Left kidney (tissue), 8 donors: ENCODE measurements at places on chromosomes 5 and 9. TPM values are rescaled to one million over a fixed set of nuclear protein-coding genes. Genes with fewer than 3 reads are reported as not detected.
A peak's percentile ranks its signal among the peaks of the same experiment; 100 is the strongest.

DNA sequence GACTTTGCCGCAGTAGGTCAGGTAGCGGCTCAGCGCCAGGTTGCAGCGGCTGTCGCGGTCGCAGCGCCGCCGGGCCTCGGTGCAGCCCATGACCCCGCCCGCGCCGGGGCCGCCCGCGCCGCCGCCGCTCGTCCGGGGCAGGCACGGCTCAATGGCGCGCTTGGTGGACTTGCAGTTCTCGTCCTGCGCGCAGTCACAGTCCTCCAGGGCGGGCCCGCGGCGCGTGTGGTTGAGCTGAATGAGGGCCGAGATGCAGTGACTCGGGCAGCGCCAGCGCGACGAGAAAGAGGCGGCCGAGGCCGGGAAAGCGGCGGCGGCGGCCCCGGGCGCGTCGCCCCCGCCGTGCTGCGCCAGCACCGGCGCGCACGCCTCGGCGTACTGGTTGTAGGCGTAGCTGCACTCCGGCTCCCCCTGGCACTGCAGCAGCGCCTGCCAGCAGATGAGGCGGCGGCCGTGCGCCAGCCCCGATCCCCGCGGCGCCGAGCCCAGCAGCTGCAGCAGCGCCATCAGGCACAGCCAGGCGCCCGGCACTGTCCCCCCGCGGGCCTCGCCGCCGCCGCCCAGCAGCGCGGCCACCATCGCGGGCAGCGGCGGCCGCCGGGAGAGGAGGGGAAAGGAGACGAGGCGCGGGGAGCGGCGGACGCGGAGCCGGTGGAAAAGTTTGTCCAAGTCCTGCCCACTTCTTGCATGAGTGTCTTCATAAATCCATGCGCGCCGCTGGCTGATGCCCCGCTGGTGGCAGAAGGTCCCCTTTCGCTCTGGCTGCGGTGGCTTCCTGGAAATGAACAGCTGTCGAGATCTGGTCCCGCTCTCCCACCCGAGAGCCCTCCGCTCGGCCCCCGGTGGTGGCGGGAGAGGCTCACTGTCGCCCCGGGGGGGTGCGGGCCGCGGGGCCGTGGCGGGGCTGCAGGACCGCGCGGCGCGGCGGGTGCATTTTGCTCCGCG is 833 bp downstream of the GAS1 start:
- no peak for DNase-seq

POU5F2 gene
- 0.08 TPM for polyA plus RNA-seq

GRCh38 chr9:112408275-112408674 is 28.4 kb downstream of the HSDL2 start:
- DNase-seq: no peak

GRCh38 chr5:61280205-61280604 is 51.9 kb upstream of the ZSWIM6 start:
- DNase-seq: peak; percentile 66

GRCh38 chr9:128550770-128551656 is 1.4 kb upstream of the SPTAN1 start:
- peak; percentile 21 for DNase-seq

DNA sequence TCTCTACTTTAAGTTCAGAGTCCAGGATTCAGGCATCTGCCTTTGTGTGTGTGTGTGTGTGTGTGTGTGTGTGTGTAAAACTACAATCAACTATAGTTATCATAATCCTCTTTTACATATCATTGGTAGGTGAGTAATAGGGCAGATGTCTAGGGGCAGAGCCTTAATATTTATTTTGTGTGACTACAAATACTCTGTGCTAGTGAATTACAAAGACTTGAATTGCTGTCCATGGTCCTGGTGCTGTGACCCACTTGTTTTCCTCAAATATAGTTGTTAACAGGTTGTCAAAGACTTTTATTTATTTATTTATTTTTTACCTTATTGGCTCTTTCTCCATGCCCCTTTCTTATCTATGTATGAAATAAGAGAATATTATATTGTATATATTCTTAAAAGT is 196.8 kb downstream of the ANXA1 start:
- peak; percentile 8 for DNase-seq

DNA sequence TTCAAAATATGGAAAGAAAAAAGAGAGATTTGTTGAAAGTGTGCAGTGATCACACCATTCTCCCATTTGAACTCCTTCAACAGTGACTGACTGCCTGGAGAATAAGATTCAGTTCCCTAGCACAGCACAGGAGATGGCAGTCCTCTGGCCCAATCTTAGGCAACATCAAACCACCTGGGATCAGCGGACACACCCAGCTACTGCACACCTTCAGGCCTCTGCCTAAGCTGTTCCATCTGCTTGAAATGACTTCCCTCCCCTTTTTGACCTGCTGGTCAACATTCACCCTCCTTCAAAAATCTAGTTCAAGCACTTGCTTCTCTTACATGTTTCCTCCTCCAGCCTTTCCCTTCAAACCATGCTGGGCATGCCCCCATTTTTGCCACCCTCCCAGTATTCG is 4.5 kb downstream of the MAPK9 start:
- DNase-seq: no peak

PCDHGB4 gene
- polyA plus RNA-seq: 7.6 TPM

- no peak for DNase-seq
Measured at GRCh38 chr5:163730206-163730756, 224.9 kb downstream of the MAT2B start.

DNA sequence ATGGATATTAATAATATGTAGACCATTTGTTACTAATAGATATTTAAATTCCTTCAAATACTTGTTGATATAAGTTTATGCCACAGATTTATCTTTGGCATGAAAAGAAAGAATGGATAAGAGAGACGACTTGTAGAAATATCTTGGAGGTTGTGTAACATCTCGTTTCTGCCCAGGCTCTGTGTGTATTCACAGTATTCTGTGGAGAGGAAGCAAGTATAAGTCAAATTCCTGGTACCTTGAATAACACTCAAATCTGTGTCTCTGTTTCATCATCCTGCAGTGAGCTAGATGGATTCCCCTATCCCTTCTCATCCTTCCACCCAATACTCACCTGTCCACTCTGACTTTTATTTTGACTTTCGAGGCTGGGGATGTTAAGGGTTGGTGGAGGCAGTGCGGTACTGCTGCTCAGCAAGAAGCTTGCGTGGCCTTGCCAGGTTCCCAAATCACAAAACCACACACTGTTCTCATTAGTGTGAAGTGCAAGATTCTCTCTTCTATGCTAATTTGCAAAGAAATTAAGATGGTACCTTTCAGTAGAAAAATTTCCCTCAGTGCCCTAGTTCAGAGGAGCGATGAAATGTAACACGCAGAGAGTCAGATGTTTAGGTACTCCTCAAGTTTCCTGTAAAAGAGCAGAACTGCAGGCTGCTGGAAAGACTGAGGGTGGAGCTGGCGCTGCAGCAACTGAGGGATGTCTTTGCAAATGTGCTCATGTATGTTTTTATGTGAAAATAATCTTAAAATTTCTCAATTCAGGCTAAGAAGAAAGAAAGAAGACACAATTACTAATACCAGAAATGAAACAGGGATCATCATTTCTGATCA is 42.6 kb upstream of the ANKRD18A start:
- DNase-seq: no peak

TLE4 gene
- polyA plus RNA-seq: 77.6 TPM

DNA sequence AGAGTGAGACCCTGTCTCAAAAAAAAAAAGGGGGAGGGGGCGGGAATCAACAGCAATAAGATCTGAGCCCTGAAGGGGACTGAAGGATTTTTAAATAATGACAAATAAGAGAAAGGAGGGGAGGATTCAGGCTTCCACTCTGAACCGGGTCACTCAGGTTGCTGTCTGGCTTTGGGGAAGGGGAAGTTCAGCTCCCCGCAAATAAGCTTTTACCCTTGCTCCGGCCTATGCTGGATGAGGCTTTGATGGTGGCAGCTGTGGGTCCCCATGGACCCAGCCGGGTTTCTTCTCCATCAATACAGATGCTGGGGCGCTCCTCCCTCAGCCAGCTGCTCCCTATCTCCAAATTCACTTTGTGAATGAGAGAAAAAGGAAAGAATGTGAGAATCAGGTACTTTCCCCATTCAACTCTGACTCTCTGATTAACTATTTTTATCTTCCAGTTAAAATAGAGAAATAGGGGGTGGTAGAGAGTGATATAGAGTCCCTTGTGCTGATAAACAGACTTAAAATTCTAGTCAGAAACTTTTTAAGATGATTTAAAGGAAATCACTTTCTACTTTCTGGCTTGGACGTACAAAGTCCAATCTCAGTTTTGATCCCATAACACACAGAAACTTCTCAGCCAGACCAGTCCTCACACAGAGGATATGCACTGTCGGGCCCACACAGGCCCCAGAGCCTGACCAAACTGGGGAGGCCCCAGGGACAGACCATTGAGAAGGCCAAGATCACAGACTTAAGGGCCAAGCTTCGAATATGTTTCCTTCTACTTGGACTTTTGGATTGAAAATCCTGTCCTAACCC is 39.6 kb downstream of the C5orf15 start:
- no peak for DNase-seq

GRCh38 chr9:134204991-134205578 is 40.7 kb upstream of the RNU6ATAC start:
- no peak for DNase-seq

DNA sequence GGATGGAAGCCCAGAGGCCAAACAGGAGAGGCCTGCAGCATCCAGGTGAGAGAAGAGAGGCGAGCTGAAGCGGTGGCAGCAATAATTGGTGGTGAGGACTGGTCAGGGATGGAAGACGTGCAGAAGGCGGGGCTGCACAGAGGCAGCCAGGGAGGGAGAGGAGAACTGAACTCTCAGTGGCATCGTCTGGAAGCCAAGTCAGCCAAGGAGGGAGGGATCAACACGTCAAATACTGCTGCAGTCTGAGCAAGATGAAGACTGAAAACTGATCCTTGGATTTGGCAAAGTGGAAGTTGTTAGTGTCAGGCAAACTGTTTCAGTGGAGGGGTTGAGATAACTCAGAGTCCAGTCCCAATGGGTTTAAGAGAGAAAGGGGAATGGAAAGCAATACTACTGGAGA is 145.4 kb downstream of the CDK5RAP2 start:
- DNase-seq: no peak

- DNase-seq: no peak
Measured at GRCh38 chr5:2514484-2514883, 237.0 kb downstream of the IRX2 start.
